Bone marrow (tissue), 2 donors: ENCODE measurements at places on chromosomes 3 and 15.

- DNase-seq, result no peak
These were observed 725.5 kb upstream of the ARRDC4 start for GRCh38 chr15:97234851-97235610.

- DNase-seq, result no peak
These were observed 33.1 kb downstream of the PRR20G start for GRCh38 chr3:127254730-127255129.

DNA sequence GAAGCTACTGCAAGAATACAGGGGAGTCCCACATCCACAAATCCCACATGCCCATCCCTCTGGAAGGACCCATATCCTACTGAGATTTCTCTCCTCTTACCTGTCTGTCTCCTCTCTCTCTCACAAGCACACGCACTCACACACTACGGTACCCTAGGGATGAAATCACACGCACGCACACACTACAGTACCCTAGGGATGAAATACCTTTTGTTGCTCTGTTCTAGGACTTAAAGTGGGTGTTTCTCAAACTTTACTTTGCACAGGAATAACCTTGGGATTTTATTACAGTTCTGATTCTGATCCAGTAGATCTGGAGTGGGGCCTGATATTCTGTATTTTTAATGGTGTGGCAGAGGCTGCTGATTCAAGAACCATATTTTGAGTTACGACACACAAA is 622.2 kb upstream of the ZNF385D start:
- no peak for DNase-seq

- no peak for DNase-seq
These were observed 547.5 kb downstream of the ZIC1 start for GRCh38 chr3:147956615-147957014.

GRCh38 chr3:142285083-142285517 is 59.7 kb upstream of the GK5 start:
- no peak for DNase-seq

GRCh38 chr3:185335799-185336198 is 27.1 kb upstream of the MAP3K13 start:
- no peak for DNase-seq

- DNase-seq, result no peak
These were observed 5.4 kb downstream of the MAPKBP1 start for GRCh38 chr15:41779662-41780157.

- DNase-seq, result no peak
These were observed 14.1 kb downstream of the LYSMD4 start for GRCh38 chr15:99719096-99719541.

- no peak for DNase-seq
These were observed 78.1 kb downstream of the ZNF621 start for GRCh38 chr3:40602778-40603385.

- DNase-seq, result no peak
These were observed 14.4 kb upstream of the ANKRD28 start for GRCh38 chr3:15812183-15812582.

DNA sequence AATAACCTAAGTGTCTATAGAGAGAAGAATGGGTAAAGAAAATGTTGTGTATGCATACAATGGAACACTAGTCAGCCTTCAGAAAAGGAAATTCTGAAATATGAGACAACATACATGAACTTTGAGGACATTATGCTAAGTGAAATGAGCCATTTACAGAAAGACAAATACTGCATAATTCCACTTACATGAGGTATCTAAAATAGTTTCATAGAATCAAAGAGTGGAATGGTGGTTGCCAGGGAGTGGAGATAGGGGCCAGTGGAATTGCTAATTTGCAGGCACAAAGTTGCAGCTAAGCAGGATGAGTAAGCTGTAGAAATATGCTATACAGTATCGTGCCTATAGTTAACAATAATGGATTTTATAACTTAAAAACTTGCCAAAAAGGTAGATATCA is 779.6 kb upstream of the ARPP21 start:
- no peak for DNase-seq

DNA sequence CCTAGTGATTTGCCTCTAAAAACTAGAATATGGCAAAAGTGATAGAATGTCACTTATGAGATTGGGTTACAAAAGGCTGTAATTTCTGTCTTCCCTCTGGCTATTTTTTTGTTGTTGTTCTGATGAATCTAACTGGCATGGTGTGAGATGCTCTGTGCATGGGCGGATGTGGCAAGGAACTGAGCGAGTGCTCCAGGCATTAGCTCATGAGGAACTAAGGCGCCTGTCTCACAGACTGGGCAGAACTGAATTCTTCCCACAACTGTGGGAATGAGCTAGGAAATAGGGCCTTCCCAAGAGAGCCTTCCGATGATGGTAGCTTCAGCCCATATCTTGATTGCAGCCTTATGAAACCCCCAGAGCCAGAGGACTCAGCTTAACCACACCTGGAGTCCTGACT is 222.5 kb downstream of the NR2F2 start:
- DNase-seq, result no peak

GRCh38 chr3:88480822-88481221 is 331.1 kb downstream of the C3orf38 start:
- no peak for DNase-seq

GRCh38 chr15:96354731-96355567 is 24.4 kb downstream of the NR2F2 start:
- no peak for DNase-seq

DNA sequence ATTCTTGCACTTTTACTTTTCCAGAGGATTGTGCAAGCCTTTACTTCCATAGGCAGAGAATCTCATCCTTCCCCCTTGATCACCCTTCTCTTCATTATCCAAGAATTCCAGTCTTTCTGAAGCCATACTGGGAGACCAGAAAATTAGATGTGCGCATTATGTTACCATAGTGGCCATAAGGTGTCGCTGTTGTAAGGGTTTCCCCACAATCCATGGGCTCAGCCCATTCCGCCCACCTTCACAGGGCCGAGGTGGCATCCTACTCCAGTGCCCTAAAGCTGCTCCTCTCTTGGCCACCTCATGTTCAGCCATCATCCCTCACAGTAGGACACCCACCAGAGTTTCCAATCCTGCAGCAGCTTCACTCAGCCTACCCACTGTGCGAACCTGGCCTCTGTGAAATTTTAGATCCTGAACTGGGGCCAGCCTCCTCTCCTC is 35.0 kb downstream of the CTSH start:
- DNase-seq, result no peak

GRCh38 chr3:42037318-42037945 is 53.7 kb upstream of the TRAK1 start:
- no peak for DNase-seq

DNA sequence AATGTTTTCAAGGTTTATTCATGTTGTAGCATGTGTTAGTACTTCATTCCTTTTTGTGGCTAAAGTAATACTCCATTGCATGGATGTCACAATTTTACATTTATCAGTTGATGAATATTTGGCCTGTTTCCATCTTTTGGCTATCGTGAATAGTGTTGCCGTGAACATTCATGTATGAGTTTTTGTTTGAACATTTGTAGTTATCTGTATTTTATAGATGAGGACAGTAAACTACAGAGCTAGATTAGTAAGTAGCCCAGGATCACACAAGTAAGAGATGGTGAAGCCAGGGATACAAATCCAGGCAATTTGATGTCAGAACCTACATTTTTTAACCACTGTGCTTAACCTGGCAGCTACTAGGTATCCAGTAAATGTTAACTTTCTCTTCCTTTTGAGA is 63.2 kb downstream of the ASTE1 start:
- no peak for DNase-seq

- peak; percentile 5 for DNase-seq
These were observed 76.7 kb downstream of the BOC start for GRCh38 chr3:113287803-113288648.

GRCh38 chr3:128378631-128379347 is 87.9 kb downstream of the DNAJB8 start:
- DNase-seq, result no peak

GRCh38 chr3:156728267-156728985 is 54.0 kb downstream of the TIPARP start:
- DNase-seq, result no peak

GRCh38 chr3:152054315-152054714 is 180.9 kb downstream of the SUCNR1 start:
- DNase-seq, result no peak

- peak; percentile 3 for DNase-seq
These were observed 130.5 kb upstream of the EIF1B start for GRCh38 chr3:40179016-40179415.

- no peak for DNase-seq
These were observed 191.4 kb downstream of the TBL1XR1 start for GRCh38 chr3:177005718-177006405.

DNA sequence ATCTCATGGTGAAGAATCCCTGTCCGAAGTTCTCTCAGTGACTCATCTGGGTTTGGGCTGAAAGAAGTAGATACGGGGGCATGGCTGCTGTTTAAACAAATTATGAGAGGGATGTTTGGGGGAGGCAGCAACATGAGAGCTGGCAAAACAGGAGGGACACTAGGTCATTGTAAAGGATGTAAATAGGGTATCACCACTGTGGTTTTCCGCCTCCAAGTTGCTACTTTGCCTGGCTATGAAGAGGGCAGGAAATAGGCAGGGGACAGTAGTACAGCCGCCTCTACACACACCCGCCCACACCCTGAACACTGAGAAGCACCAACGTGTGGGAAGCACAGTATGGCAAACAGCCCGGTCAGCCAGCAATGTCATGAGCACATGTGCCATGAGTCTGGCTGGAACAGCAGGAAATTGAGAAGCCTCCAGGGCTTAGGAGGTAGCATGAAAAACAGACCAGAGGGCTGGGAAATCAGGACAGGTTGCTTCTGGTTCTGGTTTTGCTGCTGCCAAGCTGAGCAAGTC is 17.1 kb downstream of the HEXA start:
- DNase-seq, result no peak

DNA sequence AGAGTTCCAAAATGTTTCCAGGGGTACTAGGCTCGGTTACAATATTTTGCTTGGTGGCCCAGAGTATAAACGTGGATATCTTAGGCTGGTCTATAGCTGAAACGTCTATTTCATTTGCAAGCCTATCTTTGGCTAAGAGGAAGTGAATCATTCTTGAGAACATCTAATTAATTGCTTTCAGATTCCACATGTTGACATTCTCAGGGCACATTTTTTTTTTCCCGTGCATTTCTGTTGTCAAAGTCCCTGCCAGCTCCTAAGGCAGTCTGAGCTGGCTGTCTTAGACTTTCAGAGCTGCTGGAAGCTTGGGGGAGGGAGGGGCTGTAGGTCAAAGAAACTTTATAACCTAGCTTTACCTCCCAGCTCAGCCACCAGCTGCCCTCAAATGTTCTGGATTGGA is 23.2 kb upstream of the LAMP3 start:
- DNase-seq, result peak; percentile 74

GRCh38 chr3:60427109-60427508 is 824.1 kb downstream of the FHIT start:
- DNase-seq, result no peak

DNA sequence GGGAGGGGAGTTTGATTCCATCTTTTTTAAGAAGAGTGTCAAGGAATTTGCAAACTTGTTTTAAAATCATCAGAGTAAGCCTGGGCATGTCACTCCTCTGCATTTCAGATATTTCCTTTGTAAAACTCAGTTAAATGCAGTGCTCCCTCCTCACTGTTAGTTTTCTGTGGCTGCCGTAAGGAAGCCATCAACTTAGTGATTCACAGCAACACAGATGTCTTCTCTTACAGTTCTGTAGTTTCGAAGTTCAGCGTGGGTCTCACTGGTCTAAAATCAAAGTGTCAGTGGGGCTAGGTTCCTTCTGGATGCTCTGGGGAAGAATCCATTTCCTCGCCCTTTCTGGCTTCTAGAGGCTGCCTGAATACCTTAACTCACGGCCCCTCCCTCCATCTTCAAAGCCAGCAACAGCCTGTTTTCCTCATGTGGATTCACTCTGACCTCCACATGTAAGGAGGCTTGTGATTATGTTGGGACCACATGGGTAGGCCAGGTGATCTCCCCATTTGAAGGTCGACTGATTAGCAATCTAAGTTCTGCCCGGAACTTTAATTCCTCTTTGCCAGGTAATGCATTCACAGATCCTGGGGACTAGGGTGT is 12.4 kb downstream of the ISG20 start:
- DNase-seq, result no peak

DNA sequence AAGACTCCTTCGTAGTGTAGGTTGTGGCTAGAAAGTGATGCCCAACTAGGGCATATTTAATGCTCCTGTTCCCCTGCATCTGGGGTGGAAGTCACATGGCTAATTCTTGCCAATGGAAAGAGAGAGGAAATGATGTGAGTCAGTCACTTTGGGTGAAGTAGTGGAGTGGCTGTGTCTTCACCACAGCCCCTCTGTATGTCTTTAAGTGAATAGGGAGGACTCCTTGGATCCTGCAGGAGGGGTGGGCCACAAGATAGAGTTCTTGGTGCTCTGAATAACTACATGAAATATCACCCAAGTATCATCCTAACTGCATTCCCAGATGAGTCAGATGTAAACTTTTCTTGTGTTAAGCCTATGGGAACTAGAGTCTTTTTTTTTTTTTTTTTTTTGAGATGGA is 17.8 kb upstream of the MB21D2 start:
- no peak for DNase-seq
